ENCODE measurements at places on chromosomes 13 and 19.

DNA sequence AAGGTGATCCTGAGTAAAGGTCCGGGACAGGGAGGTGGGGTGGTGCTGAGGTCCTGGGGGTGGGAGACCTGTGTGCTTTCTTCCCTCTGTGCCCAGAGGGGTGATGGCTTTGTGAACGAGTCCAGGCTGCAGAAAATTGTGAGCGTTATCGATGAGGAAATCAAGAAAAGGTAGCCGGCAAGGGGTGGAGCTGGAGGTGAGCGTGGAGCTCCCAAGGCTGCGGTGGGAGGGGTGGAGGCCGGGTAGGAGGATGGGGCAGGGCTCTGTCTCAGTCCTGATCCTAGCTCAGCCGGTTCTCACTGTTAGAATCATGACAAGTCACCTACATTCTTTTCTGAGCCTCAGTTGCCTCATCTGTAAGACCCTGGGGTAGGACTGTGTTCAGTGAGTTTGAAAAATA is 4.0 kb downstream of the SELENOV start:
- DNase-seq, result no peak

GRCh38 chr13:62997038-62997599 is 1581.5 kb upstream of the PCDH20 start:
- no peak for DNase-seq

DNA sequence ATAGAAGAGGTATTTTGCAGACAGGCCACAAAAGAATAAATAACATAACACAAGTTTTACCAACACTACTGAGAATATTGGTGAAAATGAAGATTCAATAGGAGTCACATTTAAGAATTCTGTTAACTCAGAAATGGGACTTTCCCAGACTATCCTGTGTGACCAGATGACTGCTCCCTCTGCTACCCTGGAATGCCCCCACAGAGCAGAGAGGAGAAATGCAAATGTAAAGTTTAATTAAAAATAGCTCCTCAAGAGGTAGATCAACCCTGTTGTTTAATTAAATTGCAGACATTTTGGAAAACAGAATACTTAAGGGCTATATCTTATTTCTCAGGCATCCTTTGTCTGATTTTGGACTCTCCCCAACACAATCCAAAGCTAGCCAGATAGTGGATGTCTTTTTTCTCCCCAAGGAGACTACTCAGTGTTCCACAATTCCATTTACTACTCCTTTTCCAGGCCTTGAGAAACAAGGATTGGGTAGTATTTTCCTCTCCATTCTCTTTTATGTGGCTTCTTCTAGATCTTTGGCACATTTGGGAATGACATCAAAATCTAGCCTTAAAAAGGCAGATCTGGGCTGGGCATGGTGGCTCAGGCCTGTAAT is 104.7 kb upstream of the TSC22D1 start:
- no peak for DNase-seq

- DNase-seq, result no peak
These were observed 32.3 kb downstream of the SPATA13 start for GRCh38 chr13:24192811-24193162.

GRCh38 chr13:79197933-79198332 is 208.1 kb downstream of the RBM26 start:
- DNase-seq, result no peak

DNA sequence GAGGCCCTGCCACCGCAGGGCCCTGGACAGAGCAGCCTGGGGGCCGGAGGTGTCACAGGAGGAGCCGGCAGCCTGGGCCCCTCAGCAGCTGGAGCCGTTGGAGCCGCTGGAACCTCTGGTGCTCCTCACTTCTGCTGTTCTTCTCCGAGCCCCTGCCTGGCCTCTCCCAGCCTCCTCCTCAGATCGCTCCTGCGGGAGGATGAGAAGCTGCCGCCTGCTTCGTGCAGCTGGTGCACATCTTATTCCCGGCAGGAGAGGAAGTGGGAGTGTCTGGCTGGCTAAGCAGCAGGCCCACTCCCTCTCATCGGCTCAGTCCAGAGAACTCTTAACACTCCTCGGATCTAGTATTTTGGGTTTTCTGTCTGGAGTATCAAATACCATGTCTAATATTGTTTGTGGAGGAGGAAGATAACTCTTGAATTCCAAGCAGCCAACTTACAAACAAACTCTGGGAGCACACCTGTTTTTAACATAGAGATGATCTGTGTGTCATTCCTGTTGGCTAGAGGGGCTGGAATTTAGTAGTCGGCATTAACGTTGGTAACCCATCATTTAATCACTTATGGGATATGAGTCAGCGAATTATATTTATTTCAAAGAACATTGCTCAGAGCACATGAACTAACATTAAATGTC is 37.1 kb upstream of the RNF113B start:
- DNase-seq, result no peak

- no peak for DNase-seq
These were observed 1.1 kb downstream of the ELF1 start for GRCh38 chr13:41017817-41018601.

DNA sequence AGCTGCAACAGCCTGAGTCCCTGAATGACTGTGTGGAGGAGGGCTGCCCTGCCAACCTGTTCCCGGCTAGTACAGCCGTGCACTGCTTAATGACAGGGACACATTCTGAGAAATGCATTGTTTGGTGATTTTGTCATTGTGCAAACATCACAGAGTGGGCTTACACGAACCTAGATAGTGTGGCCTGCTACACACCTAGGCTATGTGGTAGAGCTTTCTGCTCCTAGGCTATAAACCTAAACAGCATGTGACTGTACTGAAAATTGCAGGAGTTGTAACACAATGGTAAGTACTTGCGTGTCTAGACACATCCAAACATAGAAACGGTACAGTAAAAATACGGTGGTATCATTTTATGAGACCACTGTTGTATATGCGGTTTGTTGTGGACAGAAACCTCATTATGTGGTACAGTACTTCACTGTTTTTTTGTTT is 35.0 kb downstream of the VASP start:
- DNase-seq, result no peak

- no peak for DNase-seq
These were observed 69.8 kb downstream of the TSHZ3 start for GRCh38 chr19:31279436-31279765.

DNA sequence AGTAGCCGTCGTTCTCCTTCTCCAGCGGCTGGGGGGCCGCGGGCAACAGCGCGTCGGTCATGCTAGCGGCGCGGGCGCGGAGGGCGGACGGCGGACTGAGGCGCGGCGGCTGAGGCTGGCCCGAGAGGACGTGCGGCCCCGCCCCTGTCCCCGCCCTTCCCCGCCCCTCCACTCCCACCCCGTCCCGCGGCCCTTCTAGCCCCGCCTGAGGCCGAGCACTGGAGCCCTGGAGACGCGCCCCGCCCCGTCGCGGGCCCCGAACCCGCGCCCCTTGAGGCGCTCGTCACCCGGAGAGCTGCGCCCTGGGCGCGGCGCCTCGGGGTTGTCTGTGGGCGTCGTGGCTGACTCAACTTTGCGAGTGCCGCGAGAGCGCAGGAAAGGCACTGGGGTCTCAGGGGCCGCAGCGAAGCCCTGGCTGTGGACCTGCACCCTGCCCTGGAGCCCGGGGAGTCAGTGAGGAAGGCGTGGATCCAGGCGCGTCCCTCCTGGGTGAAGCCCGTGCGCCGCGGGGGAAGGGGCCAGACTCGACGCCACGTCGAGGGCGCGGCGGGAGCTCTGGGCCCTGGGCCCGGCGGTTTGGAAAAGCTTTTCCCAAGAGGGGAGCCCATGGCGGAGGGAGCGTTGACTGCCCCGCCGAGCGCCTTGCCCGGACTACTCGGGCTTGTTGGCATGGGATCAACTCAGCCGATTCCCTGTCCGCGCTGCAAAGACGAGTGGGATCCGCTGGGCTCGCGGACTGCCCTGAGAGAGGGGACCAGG is at the start of gene RHPN2:
RHPN2 (minus strand) TSS at position 97 of the 759 bp plus-strand sequence; CDS start at position 61, 36 bp downstream.
- DNase-seq, result peak; percentile 65

DNA sequence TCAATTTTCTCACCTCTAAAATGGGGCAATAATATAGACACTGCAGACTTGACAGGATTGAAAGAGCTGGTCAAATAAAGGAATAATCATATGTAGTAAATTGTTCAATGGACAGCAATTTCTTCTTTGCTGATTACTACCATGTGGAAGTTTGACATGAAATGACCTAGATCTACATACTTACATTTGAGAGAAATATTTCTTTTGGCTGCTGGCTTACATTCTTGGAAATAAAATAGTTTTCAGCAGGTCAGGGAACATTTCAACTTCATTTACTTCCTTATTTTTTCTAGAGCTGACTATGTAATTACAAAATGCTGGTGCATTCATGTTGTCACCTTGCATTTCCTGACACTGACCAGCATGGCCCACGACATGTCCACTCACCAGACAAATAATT is 294.6 kb upstream of the MIR17HG start:
- DNase-seq, result no peak

GRCh38 chr19:48737360-48737998 is 2.9 kb downstream of the RASIP1 start:
- DNase-seq, result no peak

DNA sequence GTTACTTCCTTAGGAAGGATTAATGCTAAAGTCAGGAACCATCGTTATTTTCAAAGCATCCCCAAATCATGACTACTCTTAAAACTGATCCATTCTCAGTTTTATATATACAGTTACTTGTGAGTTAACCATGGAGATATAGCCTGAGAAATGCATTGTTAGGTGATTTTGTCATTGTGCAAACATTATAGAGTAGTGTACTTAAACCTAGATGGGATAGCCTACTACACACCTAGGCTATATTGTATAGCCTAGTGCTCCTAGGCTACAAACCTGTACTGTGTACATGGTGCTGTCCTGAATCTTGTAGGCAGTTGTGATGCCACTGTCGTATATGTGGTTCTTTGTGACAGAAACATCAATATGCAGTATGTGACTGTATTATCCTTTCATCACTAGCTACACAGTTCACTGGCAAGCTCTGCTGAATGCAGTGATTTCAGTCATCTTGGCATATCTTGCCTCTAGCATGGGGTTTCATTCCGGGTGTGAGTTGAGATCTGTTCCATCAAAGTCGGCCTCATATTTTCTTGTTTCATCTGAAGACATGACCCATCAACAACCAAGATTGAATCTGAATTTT is 45.3 kb downstream of the CDK8 start:
- no peak for DNase-seq

DNA sequence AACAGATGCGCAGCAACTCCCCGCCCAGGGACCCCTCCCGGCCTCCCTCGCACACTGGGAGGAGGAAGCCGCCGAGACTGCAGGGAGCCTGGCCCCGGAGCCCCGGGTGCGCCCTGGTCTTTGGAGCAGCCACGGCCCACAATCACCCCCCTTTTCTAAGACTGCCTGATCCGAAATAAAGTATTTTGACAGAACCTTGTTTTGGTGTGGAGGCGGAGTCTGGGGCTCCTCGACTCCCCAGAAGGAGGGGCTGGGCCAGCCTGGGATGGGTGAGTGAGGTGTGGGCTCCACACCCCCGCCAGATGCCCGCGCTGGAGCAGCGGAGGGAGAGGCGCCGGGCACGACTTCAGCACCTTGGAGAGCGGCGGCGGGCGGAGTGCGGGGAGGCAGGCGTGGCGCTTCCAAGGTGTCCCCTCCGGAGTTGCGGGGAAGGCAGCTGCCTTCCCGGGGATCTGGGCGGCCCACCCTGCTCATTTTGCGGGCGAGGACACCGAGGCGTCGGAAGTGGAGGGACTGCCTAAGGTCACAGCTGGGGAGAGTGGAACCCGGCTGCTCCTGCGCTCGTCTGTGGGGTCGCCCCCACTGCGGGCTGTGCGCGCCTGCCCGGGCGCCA is 9.4 kb downstream of the SIRT6 start:
- DNase-seq, result peak; percentile 71

DNA sequence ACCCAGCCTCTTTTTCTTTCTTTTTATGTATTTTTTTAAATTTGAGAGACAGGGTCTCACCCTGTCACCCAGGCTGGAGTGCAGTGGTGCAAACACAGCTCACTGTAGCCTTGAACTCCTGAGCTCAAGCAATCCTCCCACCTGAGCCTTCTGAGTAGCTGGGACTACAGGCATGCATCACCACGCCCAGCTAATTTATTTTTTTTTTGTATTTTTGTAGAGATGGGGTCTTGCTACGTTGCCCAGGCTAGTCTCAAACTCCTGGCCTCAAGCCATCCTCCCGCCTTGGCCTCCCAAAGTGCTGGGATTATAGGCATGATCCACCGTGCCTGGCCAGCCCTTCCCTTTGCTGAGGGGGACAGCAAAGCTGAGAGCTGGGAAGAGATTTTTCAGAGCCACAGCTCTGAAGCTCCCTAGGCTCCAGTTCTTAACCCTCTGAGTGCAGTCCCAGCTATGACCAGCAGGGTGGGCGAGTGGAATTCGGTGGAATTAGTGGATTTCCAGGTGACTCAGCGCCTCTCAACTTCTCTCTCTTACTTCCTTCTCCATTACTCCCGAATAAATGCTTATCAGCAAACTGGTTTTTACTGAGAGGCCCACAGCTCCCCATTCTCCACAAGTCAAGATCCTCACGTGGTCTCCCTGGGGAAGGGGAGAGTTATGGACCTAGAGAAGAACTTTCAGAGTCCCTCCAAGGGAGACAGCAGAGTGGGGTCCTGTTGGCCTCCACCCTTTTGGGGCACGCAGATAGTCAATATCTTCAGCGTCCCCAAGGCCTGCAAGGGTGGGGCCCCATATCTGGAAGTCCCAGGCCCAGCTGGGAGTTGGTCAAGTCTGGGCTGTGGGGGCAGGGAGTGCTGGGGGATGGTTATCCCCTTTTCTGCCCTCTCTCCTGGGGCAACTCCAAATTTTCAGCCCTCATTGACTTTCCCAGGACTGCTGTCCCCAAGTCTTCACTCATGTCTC is 1.2 kb downstream of the BLVRB start:
- peak; percentile 76 for DNase-seq

DNA sequence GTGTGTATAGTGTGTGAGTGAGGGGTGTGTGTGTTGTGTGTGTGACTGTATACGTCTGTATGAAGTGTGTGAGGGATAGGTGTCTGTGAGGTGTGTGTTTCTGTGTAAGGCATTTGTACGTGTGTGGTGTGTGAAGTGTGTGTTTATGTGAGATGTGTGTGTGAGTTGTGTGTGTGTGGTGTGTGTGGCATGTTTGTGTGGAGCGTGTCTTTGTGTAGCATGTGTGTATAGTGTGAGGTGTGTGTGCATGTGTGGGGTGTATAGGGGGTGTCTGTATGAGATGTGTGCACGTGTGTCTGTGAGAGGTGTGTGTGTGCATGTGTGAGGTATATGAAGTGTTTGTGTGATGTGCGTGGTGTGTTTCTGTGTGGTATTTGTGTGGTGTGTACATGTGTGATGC is 13.2 kb upstream of the TNFRSF19 start:
- no peak for DNase-seq

DNA sequence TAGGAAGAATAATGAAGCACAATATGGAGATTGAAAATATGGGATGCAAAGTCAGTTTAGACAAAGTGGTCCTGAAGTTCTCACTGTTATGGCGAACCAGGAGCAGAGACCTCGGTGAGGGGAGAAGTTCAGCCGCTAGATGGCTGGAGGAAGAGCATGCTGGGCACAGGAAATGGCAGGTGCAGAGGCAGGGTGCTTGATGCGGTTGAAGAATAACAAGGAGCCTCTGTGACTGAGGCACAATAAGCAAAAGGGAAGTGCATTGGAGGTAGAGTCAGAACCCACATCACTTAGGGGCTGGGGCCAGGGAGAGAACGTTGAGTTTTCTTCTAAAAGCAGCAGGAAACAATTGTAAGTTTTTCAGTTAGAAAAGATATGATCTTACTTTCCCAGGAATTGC is 1725.2 kb downstream of the EFNB2 start:
- DNase-seq, result no peak

Data from activated naive CD4-positive, alpha-beta T cell treated with Interleukin-2 at 50 U/mL for 16 hours (primary cell).